ENCODE measurements at places on chromosomes 16 and 17.

DNA sequence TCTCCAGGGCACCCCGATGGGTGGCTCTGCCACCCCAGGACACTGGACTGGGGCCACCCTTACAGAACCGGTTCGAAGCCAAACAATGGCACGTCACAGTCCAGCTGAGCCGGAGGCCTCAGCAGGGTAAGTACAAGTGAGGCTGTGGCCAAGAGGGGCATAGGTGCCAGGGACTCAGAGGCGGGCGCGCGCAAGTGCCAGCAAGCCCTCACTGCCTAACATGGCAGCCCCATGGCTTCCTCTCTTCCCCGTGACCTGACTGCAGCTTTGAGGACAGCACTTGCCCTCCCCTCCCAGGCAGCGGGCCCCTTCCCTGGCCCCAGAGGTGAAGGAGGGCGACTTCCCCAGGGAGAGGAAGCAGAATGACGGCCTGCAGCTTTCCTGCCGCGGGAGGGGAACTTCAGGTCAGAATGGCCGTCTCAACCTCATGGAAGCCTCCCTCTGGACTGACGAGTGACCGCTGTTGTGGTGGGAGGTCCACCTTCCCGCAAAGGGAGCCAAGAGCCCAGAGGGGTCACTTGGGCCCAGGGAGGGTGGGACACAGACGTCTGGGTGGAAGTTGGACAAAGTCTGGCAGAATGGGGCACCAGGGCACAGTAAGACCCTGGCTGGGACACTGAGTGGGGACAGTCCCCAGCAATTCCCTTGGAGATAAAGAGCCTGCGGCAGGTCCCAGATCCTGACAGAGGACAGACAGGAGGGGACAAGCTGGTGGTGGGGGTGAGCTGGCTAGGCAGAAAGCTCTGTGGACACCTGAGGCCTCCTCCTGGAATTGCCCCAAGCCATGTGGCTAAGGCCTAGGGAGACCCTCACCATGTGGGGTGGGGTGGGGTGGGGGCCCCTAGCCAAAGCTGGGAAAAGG is 52.1 kb upstream of the TOB1 start:
- no peak for DNase-seq

DNA sequence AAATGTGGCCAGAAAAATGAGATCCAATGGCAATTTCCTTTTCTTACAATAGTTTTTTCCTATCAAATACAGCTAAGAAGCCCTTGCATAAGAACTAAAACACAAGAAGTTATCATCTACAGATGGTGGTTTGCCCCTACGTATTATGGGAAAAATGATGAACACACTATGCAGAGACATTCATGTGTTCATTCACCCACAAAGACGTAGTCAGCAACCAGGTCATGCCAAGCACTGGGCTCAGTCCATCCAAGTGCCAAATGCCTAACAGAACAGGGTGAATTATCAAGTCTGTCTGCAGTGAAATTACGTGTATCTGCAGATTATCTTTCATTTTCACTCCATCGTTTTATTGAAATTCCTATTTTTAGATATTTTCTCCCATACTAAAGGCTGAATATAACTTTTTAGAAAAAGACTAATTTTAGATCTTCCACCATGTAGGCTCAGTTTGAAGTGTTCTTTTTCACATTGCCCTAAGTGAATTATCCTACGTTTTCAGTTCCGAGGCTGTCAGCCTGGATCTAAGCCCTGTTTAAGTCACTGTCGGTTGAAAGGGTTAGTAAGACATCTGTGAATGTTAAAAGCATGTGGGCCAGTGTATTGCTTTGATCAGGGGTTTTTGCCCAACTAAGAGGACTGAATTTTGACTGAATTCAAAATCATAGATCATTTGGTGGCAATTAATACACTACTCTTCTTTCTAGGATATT is 78.1 kb upstream of the DHX40 start:
- no peak for DNase-seq

DNA sequence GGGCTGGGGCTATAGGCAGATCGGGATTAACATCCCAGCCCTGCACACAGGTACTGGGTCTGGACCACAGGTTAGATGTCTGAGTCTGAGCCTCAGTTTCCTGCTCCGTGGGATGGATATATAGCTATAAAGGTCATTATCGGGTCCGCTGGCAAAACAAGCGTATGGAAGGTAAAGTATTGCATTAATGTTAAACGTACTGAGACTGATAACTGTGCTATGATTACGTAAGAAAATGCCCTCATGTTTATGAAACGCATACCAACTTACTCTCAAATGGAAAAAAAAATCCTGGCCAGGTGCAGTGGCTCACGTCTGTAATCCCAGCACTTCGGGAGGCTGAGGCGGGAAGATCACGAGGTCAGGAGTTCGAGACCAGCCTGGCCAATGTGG is 135.2 kb downstream of the CCDC182 start:
- no peak for DNase-seq

DNA sequence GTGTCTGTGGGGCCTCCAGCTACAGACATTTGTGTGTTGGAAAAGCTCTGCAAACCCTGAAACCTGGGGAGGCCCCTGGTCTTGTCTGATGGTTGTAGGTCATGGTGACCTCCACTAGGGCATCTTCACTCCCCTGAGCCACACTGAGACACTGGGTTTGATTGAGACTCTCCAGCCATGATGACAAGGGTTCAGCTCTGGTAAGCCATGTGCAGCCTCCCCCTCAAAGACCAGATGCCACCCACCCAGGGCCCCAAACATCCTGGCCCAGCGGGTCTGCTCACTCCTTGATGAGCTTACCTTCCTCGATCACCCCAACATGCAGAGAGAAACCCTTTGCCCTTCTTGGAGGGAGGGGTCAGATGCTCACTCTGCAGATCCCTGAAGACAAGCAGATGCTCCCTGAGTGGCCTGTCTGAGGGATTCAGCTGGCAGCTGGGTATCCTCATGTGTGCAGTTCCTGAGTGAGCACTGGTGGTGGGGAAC is 101.6 kb downstream of the METRNL start:
- no peak for DNase-seq

- no peak for DNase-seq
These were observed 9.8 kb upstream of the CSNK1D start for GRCh38 chr17:82283208-82283749.

DNA sequence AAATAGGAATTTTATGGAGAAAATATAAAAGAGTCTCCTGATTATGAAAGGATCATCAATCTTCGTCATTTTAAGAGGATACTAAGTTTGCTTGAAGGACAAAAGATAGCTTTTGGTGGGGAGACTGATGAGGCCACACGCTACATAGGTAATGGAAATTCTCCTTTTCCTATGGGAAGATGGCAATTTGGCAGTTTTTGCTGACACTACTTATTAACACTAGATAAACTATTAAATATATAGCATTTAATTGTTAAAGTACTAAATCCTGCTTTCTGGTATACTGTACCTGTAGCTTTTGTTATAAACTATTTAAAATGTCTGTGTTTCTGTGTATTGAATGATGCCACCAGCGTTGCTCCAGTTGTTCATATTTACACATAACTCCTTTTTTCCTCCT is 12.6 kb downstream of the ALDH3A2 start:
- DNase-seq = no peak

DNA sequence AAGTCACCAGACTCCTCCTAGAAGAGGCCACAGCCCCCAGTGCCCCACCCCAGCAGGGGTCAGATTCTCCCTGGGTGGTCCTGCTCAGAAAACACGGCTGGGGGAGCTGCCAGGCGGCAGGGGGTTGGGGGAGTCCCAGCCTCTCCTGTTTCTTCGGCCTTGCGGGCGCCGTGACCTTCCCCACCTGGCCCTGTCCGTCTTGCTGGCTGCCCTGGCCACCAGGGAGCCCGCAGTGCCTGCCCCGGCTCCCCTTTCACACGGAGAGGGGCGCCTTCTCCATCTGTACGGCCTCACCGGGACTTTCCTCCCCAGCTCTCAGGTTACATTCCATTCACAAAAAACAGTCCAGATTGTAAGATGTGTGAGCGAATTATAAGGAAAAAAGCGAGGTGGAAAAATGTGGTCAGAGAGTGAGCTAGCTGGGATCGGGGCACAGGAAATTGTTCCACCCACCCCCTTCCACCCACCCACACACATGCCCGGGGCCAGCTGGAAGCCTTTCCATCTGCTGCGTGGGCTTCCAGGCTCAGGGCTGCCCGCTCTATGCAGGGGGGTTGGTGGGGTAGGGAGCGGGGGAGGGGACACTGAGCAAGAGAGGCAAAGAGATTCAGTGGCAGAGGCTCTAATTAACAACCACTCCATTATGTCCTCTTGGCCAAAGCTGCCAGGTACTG is 14.6 kb upstream of the CIBAR2 start:
- no peak for DNase-seq

DNA sequence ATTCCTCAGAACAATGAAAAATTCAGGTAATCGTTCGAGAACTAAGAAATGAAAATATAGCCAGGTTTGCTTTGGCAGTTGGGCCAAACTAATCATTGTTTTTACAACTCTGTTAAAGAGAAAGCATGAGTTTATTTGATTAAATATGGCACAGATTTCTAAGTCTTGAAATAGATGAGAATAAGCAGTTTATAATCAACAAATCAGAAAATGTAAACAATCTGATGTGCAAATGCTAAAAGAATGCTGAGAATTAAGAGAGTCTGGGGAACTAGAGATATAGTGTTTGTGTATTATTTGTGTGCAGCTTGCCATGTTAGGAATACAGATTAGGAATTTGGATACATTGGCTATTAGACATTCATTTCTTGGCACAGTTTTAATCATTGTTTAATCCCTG is 212.5 kb downstream of the TANC2 start:
- DNase-seq = no peak

DNA sequence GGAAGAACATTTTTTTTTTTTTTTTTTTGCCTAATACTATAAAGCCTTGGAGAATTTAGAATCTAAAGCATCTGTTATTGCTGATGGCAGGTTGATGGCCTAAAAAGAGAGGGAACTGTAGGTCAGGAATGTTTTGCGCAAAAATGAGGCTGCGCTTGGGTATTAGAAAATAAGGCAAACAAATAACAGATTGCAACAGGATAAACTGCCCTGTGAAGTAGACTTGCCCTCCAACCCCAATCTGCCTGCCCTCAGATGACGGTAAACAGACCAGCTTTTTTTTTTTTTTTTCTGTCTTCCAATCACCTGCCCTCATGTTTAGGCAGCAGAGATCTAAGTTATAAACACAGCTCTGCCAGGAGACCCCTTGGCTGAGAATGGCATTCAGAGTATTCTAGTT is 3.8 kb upstream of the DHX8 start:
- no peak for DNase-seq

DNA sequence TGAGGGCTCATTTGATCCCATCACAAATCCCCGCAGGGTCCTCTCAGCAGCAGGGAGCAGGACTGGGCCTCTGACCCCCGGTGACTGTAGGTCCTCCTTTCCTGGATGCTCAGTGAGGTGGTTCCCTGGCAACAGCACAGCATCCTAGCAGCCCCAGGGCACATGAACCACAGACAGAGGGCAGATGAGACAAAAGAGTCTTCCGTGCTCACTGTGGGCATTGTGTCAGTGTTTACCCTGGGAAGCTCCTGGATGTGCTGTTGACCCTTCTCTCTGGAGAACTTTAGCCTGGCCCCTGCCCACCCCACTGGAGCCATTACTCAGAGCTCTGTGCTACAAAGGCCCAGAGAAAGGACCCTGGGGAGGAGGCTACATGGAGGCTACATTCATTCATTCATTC is 21.7 kb upstream of the TMEM220 start:
- no peak for DNase-seq

GRCh38 chr17:21288571-21289017 is 4.1 kb downstream of the MAP2K3 start:
- DNase-seq = no peak

DNA sequence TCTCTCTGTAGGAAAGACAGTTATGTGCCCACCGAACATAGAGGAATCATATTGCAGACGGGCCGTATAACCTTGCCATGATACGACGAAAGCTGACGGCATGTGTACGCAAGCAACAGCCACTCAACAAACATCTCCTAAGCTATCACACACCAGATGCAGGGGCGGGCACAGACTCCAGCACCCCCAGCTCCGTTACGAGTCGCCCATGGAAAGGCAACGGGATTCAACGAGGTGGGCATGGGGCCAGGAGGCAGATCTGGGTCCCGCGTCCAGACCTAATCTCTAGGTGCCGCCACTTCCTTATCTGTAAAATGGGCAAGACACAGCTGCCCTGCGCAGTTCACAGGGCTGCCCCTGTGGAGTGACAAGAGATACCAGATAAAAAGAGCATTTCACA is 35.6 kb downstream of the ABR start:
- no peak for DNase-seq

GRCh38 chr16:89324056-89325010 is 106.8 kb downstream of the ZNF778 start:
- no peak for DNase-seq

- no peak for DNase-seq
These were observed 14.9 kb upstream of the NFATC3 start for GRCh38 chr16:68070249-68070730.

GRCh38 chr16:64416216-64417005 is 705.5 kb downstream of the CDH11 start:
- peak; percentile 68 for DNase-seq

GRCh38 chr17:71922439-71922838 is 198.4 kb upstream of the SOX9 start:
- peak; percentile 52 for DNase-seq

- no peak for DNase-seq
These were observed 188.6 kb upstream of the PSMD7 start for GRCh38 chr16:74107795-74108610.

- no peak for DNase-seq
These were observed 22.9 kb upstream of the ZCCHC14 start for GRCh38 chr16:87515475-87516330.

DNA sequence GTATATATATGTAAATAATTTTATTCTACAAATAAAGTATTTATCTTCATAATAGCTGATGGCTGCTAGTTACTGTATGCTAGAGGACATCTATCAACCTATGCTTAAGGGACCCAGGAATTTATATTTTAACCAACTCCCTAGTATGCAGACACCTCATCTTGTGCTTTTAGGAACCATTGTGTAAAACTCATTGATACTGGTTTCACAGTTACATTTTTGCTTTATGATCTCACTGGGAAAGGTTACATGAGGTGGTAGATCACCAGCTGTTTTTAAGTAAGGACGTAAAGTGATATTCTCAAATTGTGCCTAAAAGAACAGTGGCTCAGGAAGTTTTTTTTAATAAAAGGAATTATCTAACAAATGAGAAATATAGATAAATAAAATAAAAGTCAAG is 56.4 kb downstream of the VMP1 start:
- DNase-seq = peak; percentile 65

- DNase-seq = no peak
These were observed 51.9 kb upstream of the CACNG3 start for GRCh38 chr16:24204150-24204665.

- no peak for DNase-seq
These were observed 40.0 kb downstream of the SEC14L1 start for GRCh38 chr17:77180503-77181357.

GRCh38 chr16:74657870-74658642 is 8.6 kb downstream of the RFWD3 start:
- DNase-seq = no peak

DNA sequence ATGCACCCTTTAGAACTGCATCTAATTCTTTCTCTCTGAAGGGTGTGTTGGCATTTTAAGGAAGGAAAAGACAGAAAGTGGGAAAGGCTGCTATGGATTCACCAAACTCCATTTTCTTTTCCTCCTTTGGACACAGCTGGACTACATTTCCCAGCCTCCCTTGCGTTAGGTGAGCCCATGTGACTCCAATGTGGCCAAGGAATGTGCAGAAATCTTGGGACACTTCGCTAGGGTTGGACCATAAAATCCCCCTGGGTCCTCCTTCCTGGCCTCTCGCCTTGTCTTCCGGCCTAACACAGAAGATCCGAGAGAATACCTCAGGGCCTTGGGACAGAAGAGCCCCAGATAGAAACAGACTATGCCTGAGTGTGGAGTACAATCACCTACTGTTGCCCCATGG is 56.3 kb downstream of the ABCC12 start:
- DNase-seq = no peak

- no peak for DNase-seq
These were observed 13.2 kb upstream of the AATK start for GRCh38 chr17:81179220-81179619.

- DNase-seq = no peak
These were observed 13.3 kb downstream of the GPRC5C start for GRCh38 chr17:74445158-74445557.

Measured in GM04503 (cell line).